ENCODE measurements at places on chromosomes 6 and 20. TPM values are rescaled to one million over a fixed set of nuclear protein-coding genes. Genes with fewer than 3 reads are reported as not detected.

The HAO1 gene
- total RNA-seq = not detected

DNA sequence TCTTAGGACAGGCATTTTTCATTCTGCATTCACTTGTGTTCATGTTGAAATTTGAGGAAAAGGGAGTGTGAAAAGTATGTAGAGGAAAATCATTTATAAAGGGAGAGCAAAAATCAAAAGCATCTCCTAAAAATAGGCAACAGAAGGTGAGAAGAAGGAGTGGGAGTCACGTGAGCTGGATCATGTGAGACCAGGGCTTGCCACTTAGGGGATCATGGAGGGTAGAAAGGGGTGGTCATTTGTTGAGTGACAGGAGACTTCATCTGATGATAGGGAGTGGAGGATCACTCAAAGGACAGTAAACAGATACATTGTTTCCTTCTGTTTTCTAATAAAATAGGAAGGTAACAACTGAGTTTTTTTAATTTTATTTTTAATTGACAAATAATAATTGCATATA is 17.1 kb downstream of the RBM24 start:
- no peak for DNase-seq

DNA sequence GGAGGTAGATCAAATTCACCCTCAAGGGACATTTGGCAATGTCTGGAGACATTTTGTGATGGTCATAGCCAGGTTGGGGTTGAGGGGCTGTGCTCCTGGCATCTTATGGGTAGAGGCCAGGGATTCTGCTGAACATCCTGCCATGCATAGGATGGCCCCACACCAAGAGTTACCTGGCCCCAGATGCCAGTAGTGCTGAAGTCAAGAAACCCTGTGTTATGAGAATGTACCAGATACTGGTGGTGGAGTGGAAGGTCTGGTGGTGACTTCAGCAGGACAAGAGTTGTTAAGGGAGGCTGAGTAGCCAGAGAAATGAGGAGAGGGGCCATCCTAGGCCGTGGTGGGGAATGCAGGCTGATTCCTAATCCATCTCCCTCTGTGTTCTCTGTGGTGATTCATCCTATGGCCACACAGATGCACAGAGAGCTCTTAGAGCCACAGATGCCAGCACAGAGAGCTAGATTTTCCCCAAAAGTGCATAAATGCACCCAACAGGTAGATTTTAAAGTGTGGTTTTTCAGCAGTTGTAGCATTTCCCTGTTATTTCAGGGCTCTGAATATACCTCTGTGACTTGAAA is 43.6 kb downstream of the CDYL start:
- DNase-seq = no peak

DNA sequence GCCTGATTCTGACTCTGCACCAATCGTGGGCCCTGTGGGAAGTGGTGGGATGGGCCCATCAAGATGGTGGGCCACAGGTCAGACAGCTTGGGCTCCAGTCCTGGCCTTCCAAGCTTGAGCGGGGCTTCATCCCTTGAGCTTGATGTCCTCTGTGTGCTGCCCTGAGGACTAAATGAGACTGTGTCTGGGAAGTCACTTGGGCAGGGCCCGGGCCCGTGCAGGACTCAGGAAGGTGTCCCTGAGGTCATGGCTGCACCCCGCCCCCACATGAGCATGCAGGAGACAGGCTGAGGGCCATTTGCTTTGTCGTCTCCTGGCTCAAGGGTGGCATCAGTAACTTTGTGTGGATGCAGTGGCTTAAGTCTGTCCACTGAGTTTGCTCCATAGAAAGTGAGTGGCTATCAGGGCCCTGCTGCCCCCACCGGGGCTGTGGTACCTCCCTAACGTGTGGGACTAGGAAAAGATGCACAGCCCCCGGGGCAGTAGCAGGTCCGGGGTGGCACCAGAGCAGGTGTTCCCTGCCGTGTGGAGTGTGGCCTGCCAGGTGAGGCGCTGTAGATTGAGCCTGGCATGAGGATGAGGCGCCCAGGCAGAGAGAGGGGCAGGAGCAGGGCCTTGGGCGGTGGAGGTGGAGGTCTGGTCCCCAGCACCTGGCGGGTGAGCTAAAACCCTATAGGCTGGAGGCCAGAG is 298.6 kb downstream of the TAF4 start:
- DNase-seq = no peak

All from upper lobe of right lung (tissue), 1 donor.